ENCODE measurements at places on chromosomes 1 and 21.

GRCh38 chr1:99766378-99766800 lies at the start of gene FRRS1:
FRRS1 (minus strand) TSS chr1:99766635; CDS start chr1:99748768, 17,867 bp downstream.
- peak; percentile 15 for DNase-seq

GRCh38 chr1:37845786-37846185 lies 13.6 kb downstream of the MTF1 start:
- no peak for DNase-seq

DNA sequence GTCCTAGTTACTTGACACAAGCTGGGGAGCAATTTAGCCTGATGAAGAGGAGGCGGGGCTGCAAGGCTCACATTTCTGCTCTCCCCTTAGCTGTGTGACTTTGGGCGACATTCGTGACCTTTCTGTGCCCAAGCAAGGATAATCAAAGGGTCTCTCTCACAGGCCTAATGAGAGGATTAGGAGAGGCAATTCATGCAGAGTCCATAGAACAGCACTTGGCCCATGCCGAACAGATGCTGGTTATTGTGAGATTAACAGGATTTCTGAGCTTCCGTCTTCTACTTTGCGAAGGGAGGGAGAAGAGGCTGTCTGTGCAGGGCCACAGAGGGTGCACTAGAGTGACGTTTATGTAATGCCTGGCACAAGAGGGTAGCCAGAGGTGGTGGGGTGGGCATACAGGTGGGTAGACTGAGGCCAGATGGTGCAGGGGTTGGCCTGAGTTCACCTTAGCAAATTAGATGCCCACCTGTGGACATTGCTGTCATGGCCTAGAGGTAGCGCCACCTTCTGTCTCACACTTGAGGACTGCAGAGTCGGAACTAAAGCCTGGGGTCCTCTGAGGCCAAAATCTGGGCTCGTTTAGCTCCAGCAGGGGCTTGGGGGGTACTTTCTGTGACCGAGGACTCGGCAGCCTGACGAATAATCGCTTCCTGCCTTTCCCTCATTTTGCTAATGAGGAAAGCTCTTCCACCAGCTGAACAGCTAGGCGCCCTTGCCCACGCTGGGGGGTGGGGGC lies 18.6 kb downstream of the ACTL8 start:
- no peak for DNase-seq

DNA sequence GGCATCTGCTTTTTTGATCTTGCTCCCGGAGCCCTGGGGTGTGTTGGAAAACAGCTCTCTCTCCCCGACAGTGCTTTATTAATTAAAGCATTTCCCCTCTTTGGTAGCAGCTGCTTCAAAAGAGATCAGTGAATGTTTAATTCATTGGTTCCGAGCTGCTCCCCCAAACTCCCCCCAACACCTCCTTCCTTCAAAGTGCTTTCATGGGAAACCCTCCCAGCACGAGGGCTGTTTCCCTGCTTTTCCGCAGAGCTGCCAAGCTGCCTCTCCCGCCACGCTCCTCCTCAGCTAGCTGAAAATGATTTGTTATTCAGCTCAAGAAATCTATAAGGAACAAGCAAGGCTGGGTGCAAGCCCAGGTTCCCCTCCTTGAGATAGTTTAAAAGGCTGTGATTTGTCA lies 40.0 kb upstream of the DISP3 start:
- DNase-seq = no peak

GRCh38 chr1:61007534-61008364 lies 74.6 kb upstream of the NFIA start:
- DNase-seq = no peak

DNA sequence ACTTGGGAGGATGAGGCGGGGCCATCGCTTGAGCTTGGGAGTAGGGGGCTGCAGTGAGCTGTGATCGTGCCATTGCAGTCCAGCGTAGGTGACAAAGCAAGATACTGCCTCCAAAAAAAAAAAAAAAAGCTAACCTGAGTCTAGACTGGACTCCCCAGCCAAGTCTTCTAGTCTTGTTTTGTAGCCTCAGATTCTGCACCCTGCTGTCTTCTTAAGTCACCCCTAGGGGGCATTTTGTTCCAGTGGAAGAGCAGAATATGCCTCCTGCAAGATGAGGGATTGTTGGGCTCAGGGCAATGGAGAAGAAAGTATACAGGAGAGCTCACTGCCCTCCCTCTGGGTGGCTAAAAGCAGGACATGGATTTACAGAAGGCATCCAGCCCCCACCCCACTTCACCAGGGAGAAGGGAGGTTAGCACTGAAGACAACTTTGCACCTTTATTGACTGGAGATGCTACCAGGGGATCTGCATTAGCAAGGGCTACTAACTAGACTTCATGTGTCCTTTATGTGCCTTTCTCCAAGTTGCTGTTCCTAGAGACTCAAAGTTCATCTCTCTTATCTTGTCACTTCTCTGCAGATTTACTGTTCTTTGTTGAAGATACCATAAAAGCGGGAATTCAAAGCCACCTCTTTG lies 15.3 kb upstream of the RNF187 start:
- DNase-seq = no peak

DNA sequence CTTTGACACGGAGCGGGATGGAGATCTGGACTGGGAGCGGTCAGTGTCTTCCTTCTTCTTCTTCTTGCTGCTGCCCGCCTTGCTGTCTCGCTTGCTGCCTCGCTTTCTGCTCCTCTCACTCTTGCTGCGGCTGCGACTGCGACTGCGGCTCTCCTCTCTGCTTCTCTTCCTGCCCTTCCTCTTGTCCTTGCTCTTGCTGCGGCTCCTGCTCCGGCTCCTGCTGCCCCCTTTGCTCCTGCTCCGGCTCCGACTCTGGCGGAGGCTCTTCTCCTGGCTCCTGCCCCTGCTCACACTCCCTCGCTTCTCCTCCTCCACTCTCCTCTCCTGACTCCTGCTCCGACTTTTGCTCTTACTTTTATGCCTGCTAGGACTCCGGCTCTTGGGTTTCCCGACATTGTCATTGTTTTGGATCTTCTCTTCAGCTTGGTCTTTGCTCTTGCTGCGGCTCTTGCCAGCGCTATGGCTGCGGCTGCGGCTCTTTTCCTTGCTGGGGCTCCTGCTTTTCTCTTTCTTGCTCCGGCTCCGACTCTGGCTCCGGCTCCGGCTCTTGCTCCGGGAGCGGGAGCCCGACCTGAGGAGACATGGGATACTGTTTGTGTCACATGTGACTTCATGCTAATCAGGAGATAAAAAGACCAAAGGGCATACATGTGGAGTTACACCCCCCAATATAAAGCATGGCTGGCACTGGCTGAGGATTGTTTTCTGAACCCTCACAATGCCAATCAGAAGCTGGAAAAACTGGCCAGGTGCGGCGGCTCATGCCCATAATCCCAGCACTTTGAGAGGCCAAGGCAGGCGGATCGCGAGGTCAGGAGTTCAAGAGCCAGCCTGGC lies 25.2 kb upstream of the TMEM200B start:
- DNase-seq = no peak

- DNase-seq = no peak
Measured at GRCh38 chr1:211511947-211512346, 20.0 kb upstream of the RD3 start.

DNA sequence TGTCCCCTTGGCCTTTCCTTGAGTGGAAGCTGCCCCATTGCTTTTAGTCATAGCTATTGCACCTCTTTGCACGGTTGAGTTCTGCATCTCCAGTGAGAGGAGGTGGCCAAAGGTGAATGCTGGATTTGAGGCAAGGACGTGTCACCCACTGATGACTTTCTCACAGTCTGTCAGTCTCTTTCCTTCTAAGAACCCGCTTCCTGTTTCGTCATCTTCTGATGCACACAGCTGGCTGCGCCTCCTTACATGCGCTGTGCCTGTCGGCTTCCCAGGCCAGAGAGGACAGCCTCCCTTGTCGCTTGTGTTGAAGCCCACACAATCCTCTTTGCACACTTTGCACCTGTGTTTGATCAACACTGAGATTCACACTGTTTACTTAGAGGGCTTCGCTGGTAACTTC lies 41.8 kb upstream of the PWP2 start:
- DNase-seq = no peak

DNA sequence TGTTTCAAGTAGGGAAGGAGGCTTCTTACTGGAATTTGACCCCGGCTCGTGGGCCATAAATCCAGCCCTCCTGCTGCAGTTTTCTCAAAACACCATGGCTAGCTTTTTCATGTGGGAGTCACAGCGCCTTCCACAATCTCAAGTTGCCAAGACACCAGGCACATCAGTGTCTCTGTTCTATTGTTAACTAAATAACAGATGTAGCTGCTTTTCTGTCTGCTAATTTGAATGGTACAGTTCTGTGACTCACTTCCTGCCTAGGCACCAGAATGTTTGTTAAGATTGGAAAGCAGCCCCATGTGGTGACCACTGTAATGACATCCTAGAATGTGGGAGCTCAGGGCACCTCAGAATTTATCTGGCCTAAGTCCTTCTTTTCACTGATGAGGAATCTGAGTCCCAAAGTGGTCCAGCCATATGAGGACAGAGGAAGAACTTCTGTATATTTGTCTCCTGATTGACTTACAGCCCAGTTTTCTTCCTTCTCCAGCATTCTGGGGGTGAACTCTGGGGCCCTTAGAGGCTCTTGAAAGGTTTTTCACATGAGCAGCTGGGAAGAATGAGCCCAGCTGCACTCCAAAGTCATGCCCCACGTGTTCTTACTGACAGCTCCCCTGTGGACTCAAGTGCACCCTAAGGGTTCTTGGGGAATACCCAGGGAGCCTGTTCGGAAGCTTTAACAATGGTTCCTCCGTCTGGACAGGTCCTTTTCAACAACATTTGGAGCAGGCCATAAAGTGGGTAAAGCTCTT lies 27.5 kb downstream of the TRIM45 start:
- no peak for DNase-seq

GRCh38 chr21:14690886-14691285 lies 144.8 kb upstream of the SAMSN1 start:
- DNase-seq = no peak

DNA sequence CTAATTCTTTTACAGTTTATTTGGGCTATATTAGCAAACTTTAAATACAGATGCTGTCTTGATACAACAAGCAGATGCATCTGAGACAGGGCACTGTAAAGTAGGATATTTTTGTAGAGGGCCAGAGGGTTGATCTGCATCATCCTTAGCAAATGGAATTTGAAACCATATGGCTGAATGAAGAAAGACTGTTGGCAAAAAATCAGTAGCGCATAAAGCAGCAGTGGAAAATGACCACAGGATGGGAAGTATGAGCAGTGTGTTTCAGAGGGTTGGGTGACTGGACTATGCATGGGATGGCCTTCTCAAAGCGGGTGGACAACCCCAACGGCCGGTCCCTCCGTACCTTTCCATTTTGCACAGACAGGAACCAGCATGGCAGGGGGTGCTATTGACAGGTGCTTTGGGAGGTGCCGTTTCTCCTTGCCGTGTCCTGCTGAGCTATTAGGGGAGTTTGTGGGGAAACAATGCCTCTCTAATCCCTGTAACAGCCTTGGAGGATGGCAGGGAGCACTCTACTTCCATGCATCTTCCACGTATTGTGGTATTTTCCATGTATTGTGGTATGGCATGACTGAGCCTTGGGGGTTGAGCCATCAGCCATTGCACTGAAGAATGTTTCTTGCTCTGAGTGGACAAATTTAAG lies 5.9 kb downstream of the LRRC8B start:
- DNase-seq = no peak

DNA sequence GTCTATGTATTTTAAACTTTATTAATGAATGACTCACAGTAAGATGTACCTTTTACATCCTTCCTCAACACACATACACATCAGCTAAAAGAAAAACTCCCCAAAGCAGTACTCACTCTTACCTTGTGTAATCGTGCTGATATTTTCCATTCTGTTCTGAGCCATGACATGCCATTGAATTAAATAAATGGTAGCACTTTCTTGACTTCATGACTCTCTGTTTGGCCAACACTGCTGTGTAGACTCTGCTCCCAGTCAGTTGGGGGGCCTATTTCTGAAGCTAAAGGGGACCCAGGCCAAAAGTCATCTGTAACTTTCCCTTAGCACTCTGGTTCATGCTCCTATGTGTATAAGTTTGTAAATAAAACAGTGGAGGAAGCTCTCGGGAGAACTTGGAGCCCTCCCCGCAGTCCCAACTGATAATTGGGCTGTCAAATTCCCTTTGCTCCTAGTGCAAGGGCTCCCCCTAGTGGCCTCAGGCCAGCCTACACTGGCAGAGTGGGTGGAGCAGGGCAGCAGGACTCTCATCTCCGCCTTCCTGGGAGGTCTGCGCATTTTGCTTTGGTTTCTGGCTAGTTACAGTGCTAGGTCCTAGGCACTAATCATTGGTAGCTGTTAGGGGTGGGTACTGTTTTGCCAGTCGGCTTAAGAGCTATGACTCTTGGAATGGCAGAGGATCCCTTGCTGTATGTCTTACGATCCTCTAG lies 1.7 kb upstream of the FYB2 start:
- DNase-seq = peak; percentile 74

- no peak for DNase-seq
Measured at GRCh38 chr1:201138311-201138840, 11.4 kb upstream of the ASCL5 start.

DNA sequence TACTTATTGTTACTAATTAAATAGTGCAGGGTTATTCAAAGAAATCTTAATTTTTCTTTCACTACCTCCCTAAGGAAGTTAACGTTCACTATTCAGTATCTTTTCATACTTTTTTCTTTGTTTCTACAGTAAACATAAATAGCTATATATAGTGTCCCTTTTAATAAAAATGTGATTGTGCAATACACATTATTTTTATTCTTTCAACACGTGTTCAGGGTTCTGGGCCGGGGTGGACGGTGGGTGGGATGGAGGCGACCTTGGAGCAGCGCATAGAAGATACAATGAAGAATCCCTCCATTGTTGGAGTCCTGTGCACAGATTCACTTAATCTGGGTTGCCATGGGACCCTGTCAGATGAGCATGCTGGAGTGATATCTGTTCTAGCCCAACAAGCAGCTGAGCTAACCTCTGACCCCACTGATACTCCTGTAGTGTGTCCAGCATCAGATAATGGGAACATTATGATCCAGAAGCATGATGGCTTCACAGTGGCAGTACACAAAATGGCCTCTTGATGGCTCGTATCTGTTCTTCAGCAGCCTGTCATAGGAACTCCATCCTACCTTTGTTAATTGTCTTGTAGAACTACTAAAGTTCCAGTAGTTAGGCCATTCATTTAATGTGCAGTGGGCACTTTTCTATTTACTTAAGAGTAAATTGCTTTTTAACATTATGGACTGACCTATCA lies 155.9 kb upstream of the L1TD1 start:
- DNase-seq = no peak

DNA sequence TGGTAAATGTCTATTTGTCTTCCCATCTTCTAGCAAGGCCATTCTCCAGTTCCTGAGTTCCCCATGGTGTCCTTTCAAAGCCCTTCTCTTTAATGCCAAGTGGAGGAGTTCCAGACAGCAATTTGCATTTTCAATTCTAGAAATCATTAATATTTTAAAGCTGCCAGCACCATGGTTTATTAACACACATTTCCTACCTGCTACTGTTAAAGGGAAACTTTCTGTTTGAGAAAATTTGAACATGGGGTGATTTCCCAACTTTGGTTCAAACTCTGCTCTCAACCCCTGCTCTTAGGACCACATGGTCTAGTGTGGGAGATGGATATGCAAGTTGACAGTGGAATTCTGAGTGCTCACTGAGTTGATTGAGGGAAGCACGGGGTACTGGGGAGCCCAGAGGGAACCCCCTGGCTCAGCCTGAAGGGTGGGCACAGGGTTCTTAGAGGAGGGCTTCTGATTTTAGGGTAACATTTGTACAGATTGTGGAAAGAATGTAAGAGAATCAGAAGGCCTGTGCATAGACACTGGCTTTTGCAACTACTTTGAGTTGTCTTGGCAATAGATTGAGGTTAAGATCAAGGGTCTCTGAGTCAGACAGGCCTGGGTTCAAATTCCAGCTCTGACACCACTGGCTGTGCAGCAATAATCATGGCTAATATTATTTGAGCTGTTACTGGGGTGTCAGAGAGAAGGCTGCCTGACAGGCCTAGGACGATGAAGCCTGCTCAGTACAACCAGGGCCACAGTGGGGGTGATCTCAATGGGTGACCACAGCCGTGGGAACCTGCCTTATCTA lies 97.8 kb downstream of the BEND5 start:
- DNase-seq = no peak

Data from T1000 (cell line).